ENCODE measurements at places on chromosomes 7 and 10.

DNA sequence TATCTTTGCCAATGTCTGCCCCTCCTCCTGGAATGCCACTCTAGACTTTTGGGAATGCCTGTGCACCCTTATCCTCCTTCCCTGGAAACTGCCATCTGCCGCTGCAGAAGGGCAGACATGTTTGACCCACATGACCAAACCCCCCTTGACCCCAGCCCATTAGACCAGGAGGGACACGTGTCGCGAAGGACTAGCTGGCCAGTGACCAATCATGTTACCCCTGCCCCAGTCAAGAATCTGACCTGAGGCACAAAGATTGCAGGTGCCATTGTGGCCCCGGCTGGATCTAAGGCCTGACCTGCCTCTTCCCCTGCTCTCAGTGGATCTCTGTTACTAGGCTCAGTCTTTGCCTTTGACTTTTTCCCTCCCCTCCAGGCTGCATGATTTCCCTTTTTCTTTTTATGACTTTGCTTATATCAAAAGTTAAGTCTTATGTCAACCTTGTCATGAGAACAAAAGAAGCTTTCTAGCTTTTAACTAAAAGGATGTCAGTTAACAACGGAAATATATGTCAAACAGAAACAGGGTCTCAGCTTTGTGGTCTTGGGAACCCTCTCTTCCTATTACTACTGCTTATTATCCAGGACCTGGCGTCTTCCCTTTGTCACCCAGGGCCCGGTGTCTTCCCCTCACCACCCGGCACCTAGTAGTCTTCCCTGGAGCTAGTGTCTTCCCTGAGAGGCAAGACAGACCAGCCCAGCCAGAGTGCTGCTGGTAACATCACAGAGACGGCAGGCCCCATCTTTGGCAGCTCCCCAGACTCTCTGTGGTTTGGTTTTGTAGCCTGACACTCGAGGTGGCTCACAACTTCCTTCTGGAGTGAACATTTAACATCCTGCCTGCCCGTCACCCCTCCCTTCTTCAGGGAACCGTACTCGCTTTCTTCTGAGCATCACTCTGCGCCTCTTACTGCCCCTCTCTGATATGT, 24.4 kb upstream of the PPIF start:
- peak; percentile 91 for DNase-seq

GRCh38 chr7:80584778-80585177, 53.7 kb upstream of the CD36 start:
- DNase-seq = no peak

DNA sequence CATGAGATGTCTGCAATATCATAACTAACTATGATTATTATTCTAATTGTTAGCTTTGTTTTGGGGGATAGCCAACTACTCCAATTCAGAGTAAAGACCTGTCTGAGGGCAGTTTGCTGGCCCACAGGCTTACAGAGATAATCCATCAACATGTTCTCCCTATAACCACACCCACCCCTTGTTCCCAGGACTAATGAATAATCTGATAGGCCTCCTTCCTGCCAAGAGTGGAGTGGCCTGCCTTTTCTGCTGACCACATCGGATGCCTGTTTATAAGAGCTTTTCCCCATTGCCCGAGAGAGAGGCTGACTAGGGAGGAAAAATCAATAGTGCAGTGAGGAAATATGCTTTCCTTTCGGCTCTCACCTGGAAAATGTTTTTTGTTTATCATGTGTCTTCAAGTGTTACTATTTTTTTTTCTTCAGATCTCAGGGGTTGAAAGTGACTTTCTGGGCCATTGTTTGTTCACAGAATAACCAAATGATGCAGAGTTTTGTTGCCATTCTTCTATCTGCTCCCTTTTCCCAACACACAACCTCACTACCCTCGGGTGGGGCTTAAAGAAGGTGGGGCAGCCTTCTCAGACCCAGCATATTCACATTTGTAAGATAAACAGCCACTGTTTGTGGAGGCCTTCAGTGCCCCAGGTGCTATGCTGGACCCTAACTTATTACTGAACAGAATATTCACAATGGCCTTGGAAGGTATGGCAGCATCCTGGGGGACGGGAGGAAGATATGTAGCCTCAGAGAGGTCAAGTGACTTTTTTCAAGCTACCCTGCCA, 38.4 kb downstream of the PLPP4 start:
- no peak for DNase-seq

- no peak for DNase-seq
These were observed 1619.6 kb upstream of the LRRTM3 start for GRCh38 chr10:65306201-65306600.

GRCh38 chr7:150665896-150666295, 19.6 kb upstream of the GIMAP2 start:
- no peak for DNase-seq

GRCh38 chr10:79505829-79506228, 6.5 kb upstream of the EIF5AL1 start:
- no peak for DNase-seq

DNA sequence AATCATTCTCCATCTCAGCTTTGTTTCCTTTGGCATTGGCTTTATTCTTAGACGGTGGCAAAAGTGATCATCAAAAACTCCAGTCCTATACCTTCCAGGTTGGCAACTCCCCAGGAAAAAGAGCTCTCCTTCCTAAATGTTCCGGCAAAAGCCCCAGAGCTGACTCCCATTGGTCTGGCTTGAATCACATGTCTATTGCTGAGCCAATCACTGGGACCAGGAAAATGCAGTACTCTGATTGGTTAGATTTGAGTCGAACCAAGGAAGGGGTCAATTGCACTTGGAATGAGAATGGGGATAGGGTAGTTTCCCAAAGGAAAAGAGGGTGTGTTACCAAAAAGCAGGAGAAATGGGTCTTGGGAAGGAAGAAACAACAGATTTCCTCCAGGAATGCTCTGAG, 22.3 kb downstream of the LEP start:
- no peak for DNase-seq

DNA sequence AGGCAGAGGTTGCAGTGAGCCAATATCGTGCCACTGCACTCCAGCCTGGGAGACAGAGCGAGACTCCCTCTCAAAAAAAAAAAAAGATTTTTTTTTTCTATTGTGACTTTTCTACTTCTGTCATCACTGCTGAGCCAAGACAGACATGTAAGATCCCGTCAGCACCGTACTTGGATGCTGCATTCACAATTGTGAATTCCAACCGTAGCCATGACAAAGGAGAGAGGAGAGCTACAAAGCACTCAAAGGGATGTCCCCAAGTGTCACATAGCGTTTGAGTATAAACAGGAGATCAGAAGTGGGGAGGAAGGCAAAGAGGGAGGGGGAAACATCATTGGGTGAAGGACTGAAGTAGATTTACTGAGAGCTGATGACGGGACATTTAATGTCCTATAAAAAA, 144.2 kb downstream of the PRPF18 start:
- no peak for DNase-seq

- DNase-seq = no peak
These were observed 19.5 kb upstream of the MMP21 start for GRCh38 chr10:125795128-125795527.

- DNase-seq = no peak
These were observed 214.7 kb downstream of the ELFN1 start for GRCh38 chr7:1884583-1885350.

DNA sequence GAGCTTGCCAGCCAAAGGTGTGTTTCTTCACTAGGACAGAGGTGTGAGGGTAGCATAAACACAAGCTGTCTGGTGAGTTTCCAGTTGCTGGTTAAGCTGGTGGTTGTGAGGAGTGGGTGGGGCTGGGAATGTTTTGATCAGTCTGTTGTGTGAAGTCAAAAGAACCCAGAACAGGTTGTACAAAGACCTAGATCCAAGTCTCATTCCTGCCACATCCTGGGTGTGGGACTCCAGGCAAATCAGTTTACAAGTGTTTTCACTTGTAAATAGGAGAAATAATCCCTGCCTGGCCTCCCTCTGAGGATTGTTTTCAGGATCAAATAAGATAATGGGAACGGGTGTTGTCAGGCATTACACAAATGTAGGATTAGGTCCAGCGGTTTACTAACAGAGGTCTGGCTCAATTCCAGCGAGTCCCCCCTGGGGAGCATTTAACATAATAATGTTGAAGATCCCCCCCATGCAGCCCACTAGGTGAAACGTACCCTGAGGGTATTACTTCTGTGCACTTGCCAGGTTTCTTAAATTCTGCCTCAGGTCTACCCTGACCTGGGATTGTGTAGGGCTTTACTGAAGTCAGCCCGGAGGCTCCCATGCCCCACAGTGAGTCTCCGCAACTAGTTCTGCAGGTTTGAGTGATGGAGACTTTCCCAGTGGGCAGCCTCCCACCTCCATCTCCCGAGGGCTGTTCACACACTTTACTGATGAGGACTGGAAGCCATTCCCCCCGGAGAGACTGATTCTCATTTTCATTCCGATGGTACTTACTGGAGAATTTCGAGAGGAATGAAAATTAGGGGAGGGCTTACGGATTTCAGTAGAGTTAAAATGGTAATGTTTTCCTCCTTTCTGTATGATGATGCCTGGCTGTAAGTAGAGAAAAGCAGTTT, 2.7 kb upstream of the FRAT2 start:
- DNase-seq = no peak

- DNase-seq = no peak
These were observed 197.2 kb downstream of the CRPPA start for GRCh38 chr7:16223963-16224707.

DNA sequence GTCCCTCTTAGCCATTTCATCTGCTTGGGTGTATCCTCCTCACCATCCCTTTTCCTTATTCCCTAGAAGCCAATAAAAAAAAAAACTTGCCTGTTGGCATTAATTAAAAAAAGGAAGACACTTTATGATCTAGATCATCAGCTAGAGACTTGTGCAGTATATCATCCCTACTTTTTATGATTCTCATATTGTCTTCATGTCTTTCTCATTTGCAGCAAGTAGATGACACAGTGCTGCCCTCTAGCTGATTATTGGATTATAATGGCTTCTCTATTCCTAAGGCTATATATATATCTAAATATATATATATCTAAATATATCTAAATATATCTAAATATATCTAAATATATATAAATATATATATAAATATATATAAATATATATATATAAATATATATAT, 272.4 kb upstream of the LRGUK start:
- peak; percentile 46 for DNase-seq

DNA sequence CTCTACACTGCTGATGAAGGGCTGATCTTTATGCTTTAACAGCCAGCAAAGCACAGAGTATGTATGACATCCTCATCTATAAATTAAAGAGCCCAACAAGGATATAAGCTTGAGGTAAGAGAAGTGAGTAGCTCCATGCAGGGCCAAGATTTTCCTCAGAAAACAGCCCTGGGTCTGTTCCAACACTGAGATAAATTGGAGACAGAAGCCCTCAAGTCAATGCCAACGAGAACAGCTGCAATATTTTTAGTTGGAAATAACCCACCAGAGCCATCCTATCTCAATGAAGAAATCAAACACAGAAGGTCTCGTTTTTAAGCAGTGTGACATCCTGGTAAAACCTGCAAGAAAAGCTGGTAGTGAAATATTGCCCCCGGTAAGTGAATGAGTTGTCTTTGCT, 297.0 kb upstream of the AUTS2 start:
- DNase-seq = no peak

DNA sequence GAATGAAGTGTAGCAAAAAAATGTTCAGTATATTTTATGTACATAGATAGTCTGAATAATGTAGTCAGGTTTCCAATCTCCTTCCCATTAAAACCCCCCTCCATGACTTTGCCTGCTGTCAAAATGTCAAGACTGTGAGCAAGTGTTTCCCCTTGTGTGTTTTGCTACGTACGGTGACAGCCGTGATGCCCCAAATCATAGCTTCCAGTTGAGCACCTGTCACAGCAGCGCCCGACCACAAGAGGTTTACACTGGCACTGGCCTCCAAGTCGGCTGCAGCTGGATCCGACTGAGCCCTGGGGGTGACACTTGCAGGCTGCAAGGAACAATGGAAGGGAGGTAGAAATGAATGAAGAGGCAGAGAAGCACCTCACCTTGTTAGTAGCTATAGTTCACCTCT, 62.3 kb downstream of the LAMB4 start:
- DNase-seq = no peak

DNA sequence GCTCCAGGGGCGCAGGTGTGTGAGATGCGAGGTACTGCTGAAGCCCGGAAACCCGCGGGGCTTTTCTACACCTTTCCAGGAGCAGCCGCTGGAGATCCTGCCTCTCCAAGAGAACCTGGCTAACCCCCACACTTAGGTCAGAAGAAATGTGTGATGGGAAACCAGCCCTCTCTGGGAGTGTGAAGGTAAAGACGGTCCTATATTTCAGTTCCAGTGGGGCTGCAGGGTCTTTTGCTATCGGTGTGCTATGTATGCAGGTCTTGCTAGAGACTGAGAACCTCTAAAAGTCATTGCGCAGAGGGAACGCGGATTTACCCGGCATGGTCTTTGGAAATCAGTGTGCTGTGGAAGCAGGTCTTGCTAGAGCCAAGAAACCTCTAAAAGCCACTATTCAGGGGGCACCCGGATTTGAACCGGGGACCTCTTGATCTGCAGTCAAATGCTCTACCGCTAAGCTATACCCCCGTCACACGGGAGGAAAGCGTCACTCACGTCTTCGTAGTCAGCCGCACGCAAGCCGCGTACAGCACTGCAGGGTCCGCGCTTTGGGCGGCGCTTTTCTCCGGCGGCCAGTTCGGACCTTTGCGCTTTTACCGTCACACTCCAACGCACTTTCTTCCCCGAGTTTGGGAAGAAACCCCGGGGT, 46.0 kb downstream of the ZNF777 start:
- DNase-seq = no peak

DNA sequence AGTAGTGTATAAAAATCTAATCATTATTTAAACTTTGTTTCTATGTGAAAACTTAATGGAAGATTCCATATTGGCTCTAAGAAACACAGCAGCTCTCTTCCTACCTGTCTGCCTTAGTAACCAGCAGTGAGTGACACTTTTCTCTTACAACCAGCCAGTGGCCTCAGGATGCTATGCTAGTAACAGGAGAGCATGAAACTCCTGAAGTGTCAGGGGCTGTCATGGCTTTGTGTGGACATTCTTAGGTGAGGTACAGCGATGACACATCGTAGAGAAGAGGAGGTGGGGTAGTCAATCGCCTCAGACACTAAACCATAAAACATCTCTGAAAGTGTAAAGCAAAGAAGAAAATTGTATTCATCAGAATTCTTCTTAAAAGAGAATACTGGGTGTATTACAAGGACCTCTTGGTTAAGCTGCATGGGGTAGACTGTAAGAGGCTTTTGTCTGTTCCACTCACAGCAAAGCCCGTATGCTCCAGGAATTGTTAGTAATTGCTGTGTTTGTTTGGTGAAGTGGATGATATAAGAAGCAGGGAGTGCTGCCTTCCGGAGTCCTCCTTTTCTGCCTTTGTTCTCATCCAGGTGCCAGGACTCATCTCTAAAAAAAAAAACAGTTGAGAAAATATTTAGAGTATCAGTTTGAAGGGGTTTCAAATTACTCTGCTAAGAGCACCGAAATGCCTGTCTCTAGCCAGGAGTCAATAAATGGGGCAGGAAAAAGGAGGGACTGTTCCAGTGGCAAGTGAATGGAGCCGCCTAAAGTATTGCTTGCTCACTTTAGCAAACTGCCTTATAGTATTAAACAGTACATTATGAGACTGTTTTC, 518.8 kb downstream of the CNTNAP2 start:
- DNase-seq = no peak

- DNase-seq = no peak
These were observed 76.6 kb downstream of the DGKB start for GRCh38 chr7:14825912-14826311.

Data from AML-193 (cell line).